ENCODE measurements at places on chromosomes 16 and 17. TPM values are rescaled to one million over a fixed set of nuclear protein-coding genes. Genes with fewer than 3 reads are reported as not detected.

RNF222 gene
- not detected for total RNA-seq

MYCBPAP gene
- 1.9 TPM for total RNA-seq

SYNGR3 gene
- 2.8 TPM for total RNA-seq

C16orf74 gene
- 71.0 TPM for total RNA-seq

ZNF205 gene
- 27.0 TPM for total RNA-seq

ICAM2 gene
- not detected for total RNA-seq

OR1A1 gene
- total RNA-seq = not detected

NME4 gene
- total RNA-seq = 207 TPM

CA5A gene
- total RNA-seq = not detected

KRT34 gene
- 5.1 TPM for total RNA-seq

FAM83G gene
- total RNA-seq = 0.26 TPM

KREMEN2 gene
- 3.6 TPM for total RNA-seq

GNGT2 gene
- 0.40 TPM for total RNA-seq

OTOA gene
- not detected for total RNA-seq

COTL1 gene
- 465 TPM for total RNA-seq

VAC14 gene
- 65.5 TPM for total RNA-seq

ABCC6 gene
- total RNA-seq = 0.73 TPM

TBC1D26 gene
- not detected for total RNA-seq

SLC5A11 gene
- total RNA-seq = 0.51 TPM

AIPL1 gene
- not detected for total RNA-seq

NPIPA3 gene
- total RNA-seq = 1.4 TPM

ARL5C gene
- total RNA-seq = 0.58 TPM

CNTROB gene
- total RNA-seq = 40.5 TPM

DHRS7C gene
- total RNA-seq = not detected

WSCD1 gene
- total RNA-seq = 56.7 TPM

PLEKHG4 gene
- total RNA-seq = 8.9 TPM

FMNL1 gene
- total RNA-seq = 14.2 TPM

TRIM25 gene
- 60.2 TPM for total RNA-seq

ZNF778 gene
- total RNA-seq = 15.3 TPM

PCGF2 gene
- 14.1 TPM for total RNA-seq

DNAH3 gene
- total RNA-seq = under 0.01 TPM

CCL8 gene
- total RNA-seq = not detected

PTX4 gene
- 0.40 TPM for total RNA-seq

MT1G gene
- not detected for total RNA-seq

PRKCB gene
- total RNA-seq = not detected

PDILT gene
- not detected for total RNA-seq

G6PC1 gene
- not detected for total RNA-seq

CTRL gene
- 1.6 TPM for total RNA-seq

CHAD gene
- not detected for total RNA-seq

KRTAP4-9 gene
- total RNA-seq = not detected

ACSM3 gene
- total RNA-seq = 4.0 TPM

TMEM92 gene
- total RNA-seq = 6.9 TPM

CLEC18C gene
- total RNA-seq = 0.12 TPM

ADCY9 gene
- total RNA-seq = 9.9 TPM

C1QL1 gene
- total RNA-seq = 4.1 TPM

HSD17B1 gene
- 0.86 TPM for total RNA-seq

GPRC5B gene
- total RNA-seq = 12.4 TPM

IRX3 gene
- total RNA-seq = not detected

SPATA32 gene
- total RNA-seq = not detected

Data from PC-3 (cell line).